Choroid plexus epithelial cell (primary cell): ENCODE measurements at places on chromosomes 11 and 22.

DNA sequence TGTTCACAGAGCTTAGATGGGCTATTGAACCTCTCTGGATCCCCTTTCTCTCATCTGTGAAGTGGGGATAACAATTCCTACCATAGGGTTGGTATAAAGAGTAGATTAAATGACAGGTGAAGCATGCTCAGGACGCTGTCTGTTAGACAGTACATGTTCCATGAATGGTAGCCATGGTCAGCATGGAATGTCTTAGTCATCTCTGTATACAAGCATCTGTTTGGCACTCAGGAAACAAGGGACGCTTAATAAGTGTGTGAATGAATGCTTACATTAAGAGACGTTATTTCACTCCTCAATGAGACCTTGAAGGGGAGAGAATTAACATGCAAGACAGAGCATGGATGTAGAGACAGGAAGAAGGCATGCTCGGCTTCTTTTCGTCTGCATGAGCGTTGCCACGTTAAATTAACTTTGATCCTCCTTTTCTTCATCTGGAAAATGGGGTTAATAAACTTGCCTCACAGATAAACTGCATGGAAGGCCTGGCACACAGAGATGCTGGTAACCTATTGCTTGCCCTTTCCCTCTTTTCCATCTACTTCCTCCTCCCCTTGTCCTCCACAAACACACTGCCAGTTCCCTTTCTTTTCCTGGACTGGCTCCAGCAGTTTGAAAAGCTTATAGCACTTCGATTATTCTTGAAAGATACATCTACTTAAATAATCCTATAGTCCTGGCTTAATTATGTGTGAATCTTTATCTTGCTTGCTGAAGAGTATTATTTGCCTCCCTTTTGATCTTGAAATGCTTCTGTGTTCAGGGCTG is 267.2 kb upstream of the MTNR1B start:
- DNase-seq, result no peak

DNA sequence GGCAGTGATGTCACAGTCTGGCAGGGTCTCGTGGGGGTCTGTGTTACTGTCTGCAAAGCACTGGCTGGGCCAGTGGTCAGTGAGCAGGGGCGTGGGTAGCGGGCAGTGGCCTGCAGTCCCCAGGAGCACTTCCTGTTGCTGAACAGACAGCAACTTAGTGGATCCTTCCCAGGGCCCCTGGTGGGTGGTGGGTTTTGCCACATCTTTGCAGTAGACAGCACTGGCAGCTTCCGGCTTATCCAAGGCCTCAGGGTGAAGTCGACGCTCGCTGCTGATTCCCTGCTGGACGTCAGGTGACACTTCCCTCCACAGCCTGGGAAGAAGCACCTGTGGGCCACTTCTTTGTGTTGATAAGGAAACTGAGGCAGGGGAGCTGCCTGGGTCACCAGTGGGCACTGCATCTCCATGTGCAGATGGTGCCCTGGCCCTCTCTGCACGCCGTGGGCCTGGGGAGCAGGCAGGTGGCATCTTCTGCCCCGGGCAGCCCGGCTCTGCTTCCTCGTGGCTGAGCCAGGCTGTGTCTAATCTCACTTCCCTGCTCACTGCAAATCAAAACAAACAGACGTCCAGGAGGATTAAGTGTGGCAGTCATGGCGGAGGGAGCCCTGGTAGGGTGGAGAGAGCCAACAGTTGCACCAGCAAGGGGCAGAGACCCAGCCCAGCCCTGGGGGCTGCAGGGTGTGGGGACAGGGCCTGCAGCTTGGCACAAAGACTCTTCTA is 79.8 kb downstream of the KCNQ1 start:
- no peak for DNase-seq

- DNase-seq, result peak; percentile 87
Observed at GRCh38 chr11:77287615-77288273, 13.7 kb downstream of the GDPD4 start.

DNA sequence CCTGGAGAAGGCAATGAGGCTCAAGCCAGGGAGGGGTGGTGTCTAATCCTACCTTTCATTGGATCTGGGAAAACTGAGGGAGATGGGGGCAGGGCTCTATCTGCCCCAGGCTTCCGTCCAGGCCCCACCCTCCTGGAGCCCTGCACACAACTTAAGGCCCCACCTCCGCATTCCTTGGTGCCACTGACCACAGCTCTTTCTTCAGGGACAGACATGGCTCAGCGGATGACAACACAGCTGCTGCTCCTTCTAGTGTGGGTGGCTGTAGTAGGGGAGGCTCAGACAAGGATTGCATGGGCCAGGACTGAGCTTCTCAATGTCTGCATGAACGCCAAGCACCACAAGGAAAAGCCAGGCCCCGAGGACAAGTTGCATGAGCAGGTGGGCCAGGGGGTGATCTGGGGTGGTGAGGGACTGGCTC is at the start of gene FOLR1:
TSS of gene FOLR1 (plus strand) at position 180 of the 421 bp plus-strand sequence. CDS start at position 214, 34 bp downstream.
- no peak for DNase-seq

GRCh38 chr11:111982541-111983186 is 42.5 kb upstream of the DLAT start:
- DNase-seq, result no peak

DNA sequence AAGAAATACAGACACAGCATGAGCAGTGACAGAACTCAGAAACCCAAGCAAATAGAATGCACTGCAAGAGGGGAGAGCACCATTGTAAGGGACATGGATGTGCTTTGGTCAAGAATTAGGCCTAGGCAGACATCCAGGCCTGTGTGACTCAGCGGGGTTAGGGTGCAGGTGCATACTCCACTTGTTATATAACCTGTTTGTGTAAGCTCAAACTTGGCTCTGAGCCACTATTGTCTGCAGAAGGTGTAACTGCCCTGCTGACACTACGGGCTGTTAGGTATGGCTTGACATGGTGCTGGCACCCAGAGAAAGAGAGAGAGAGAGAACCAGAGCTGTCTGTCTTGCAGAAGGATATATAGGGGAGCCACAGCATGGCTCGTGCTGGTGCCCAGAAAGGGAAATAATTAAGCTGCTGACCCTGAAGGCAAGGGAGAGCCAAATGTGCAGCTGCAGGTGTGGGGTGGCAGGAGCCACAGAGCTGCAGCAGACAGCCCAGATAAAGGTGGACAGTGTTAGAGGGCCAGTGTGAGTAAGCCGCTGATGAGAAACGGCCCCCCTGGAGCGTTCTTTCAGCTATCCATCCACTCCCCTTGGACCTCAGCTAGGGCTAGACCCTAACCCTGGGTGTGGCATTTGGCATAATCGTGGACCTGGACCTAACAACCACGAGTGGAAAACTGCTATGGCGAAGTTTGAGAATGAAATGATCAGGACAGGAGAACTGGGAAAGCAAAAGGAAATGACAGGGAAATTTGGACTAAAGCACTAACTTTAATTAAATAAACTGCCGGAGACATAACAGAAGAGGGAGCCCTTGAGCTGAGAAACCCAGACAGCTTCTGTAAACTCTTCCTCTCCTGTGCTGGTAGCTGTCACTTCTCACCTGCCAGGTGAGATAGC is 253.0 kb upstream of the CCDC179 start:
- DNase-seq, result peak; percentile 73

GRCh38 chr11:26830757-26831156 is 108.9 kb upstream of the SLC5A12 start:
- DNase-seq, result no peak

DNA sequence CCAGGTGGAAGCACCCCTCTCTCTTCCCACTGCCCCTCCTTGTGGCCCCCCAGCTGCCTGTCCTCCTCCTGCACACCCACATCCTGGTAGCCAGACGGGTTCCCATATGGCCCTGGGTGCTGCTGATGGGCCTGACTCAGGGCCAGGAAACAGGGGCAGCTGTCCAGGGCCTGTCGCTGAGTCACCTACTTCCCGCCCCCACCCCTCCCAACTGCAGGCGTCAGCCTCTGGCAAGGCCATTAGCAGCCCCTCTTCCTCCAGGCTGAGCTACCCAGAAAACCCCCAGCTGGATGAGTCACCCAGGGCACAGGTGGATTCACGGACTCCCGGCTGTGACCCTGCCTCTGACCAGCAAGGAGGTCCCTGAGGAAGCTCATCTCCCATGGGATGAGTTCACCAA is 6.9 kb upstream of the GAL start:
- peak; percentile 47 for DNase-seq

- DNase-seq, result no peak
Observed at GRCh38 chr11:132982772-132983640, 549.3 kb downstream of the OPCML start.

- DNase-seq, result peak; percentile 78
Observed at GRCh38 chr11:119584193-119585042, 144.6 kb downstream of the NECTIN1 start.

- no peak for DNase-seq
Observed at GRCh38 chr11:79963856-79964645, 523.2 kb upstream of the TENM4 start.

- no peak for DNase-seq
Observed at GRCh38 chr11:84061726-84062125, 775.6 kb upstream of the CCDC90B start.
